CD4-positive, CD25-positive, alpha-beta regulatory T cell (primary cell): ENCODE measurements at places on chromosomes 13 and 19. TPM values are rescaled to one million over a fixed set of nuclear protein-coding genes. Genes with fewer than 3 reads are reported as not detected.

GRCh38 chr13:27782151-27782550 is 10.1 kb upstream of the GSX1 start:
- H3K4me1 ChIP-seq, result no peaks in the 10 kb centered on the region
- no peak overlapping the region for H3K27ac ChIP-seq
- H3K36me3 ChIP-seq, result no peaks in the 10 kb centered on the region
- H3K4me3 ChIP-seq, result no peak overlapping the region

DNA sequence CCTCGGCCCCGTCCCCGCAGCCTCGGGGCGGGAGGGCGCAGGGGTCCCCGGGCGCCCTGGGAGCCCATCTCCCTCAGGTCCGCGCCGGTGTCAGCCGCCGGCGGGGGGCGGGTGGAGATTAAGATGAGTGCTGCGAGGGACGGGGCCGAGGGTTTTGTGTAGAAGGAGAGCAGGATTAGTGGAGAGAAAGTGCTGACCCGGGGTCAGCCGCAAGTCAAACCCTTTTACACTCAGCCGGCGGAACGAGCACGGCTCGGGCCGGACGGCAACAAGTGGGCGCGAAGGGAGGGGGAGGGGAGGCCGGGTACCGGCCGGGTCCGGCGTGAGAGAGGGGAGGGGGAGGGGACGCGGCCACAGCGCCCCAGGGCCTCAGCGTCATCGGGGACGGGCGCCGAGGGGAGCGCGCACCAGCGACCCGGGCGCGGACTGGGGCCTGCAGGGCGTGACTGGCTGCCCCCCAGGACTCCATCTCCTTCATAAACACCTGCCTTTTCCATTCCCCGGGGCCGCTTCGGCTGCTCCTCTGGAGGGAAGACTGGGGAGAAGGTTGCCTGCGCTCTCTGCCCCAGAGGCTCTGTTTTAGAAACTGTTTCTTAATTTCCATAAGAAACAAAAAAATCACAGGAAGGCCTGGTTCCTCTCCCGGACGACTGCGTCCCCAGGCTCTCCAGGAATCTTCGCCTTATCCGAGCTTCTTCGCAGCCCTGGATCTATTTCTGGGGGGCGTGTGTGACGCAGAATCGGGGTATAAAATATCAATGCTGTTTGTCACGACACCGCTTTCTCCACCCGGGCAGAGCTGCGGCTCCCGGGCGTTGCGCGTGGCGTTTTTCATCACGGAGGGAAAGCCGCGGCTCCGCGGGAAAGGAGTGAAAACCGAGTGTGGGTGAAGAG is 6.5 kb downstream of the SOX1 start:
- H3K27me3 ChIP-seq, result peaks cover 45% of the 10 kb centered on the region
- no peaks in the 10 kb centered on the region for H3K4me1 ChIP-seq
- H3K36me3 ChIP-seq, result no peaks in the 10 kb centered on the region

- H3K36me3 ChIP-seq, result no peaks in the 10 kb centered on the region
- H3K27ac ChIP-seq, result peak overlapping the region; percentile 17
- DNase-seq, result peak; percentile 7
Measured at GRCh38 chr19:6891761-6892385, 4.5 kb downstream of the ADGRE1 start.

DNA sequence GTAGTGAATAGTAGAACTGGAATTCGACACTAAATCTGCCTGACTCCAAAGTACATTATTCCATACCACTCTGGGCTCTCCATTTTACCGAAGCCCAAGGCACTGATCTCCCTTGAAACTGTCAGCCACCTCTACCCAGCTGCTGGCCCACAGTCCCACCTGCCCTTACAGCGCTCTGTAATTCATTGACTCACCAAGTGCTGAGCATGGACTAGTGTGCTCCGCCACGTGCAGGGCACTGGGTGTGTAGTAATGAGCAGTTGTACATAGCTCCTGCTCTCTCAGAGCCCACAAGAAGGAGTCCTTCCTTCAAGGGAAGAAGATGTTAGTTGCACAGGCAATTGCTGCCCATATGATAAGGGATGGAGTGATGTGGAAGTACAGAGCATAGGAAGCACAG is 76.6 kb upstream of the SIAH3 start:
- peaks cover 3% of the 10 kb centered on the region for H3K27me3 ChIP-seq
- no peak for DNase-seq
- no peak overlapping the region for H3K27ac ChIP-seq
- H3K36me3 ChIP-seq, result no peaks in the 10 kb centered on the region
- H3K4me1 ChIP-seq, result no peaks in the 10 kb centered on the region

DNA sequence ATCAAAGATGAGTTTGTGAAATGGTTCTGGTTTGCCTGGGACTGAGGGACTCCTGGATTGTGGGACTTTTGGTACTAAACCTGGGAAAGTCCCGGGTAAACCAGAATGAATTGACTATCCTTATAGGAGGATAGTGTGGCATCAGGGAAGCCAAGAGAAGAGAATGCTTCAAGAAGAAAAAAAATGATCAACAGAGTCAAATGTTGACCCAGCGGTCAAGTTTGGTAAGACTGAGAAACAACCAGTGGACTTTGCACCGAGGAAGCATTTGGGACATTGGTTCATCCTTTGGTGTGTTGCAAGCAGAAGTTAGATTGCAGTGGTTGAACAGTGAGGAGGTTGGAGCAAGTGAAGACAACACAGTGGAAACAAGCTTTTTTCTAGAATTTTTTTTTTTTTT is 33.5 kb downstream of the CLEC17A start:
- no peak overlapping the region for H3K27ac ChIP-seq
- no peaks in the 10 kb centered on the region for H3K4me1 ChIP-seq
- no peak overlapping the region for H3K4me3 ChIP-seq
- no peak for DNase-seq
- H3K36me3 ChIP-seq, result no peaks in the 10 kb centered on the region

DNA sequence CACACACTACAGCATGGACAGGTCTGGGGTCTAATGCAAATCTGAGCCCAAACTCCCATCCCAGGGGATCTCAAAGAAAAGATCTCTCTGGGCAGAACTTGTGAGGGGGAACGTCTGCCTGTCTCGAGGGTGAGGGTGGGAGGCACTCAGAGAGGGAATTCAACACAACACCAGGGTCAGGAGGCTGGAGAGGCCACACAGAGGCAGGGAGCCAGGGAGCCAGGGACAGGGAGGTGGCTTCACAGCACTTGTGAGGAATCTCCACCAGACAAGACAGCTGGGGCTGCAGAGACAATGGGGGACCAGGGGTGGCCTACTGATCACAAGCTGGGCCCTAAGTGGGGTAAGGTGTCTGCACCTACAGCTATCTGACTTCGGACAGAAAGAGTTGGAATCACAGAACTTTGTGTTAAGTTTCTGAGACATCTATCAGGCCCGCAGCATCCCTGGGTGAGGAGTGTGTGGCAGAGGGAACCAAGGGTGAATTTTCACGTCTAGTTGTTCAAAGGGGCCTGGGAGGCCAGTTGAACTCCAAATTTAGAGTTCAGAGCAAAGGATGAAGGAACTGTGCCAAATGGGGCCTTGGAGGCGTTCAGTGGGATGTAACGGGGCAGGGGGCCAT is 12.7 kb upstream of the AKAP8L start:
- no peaks in the 10 kb centered on the region for H3K27me3 ChIP-seq
- DNase-seq, result no peak
- H3K4me3 ChIP-seq, result peak overlapping the region; percentile 62
- peaks cover 30% of the 10 kb centered on the region for H3K4me1 ChIP-seq
- peaks cover 8% of the 10 kb centered on the region for H3K36me3 ChIP-seq

- H3K27ac ChIP-seq, result no peak overlapping the region
- no peak overlapping the region for H3K4me3 ChIP-seq
- no peaks in the 10 kb centered on the region for H3K4me1 ChIP-seq
- no peak for DNase-seq
Measured at GRCh38 chr13:52830946-52831345, 17.5 kb downstream of the PCDH8 start.

GRCh38 chr19:53945441-53945840 is 17.3 kb upstream of the CACNG8 start:
- H3K27ac ChIP-seq, result no peak overlapping the region
- no peaks in the 10 kb centered on the region for H3K36me3 ChIP-seq
- no peak for DNase-seq
- H3K27me3 ChIP-seq, result no peaks in the 10 kb centered on the region
- no peaks in the 10 kb centered on the region for H3K4me1 ChIP-seq
- no peak overlapping the region for H3K4me3 ChIP-seq

- H3K4me3 ChIP-seq, result no peak overlapping the region
- no peaks in the 10 kb centered on the region for H3K36me3 ChIP-seq
- no peak for DNase-seq
- no peak overlapping the region for H3K27ac ChIP-seq
- H3K27me3 ChIP-seq, result peaks cover under 1% of the 10 kb centered on the region
Measured at GRCh38 chr13:94143624-94144350, 335.7 kb downstream of the DCT start.

DNA sequence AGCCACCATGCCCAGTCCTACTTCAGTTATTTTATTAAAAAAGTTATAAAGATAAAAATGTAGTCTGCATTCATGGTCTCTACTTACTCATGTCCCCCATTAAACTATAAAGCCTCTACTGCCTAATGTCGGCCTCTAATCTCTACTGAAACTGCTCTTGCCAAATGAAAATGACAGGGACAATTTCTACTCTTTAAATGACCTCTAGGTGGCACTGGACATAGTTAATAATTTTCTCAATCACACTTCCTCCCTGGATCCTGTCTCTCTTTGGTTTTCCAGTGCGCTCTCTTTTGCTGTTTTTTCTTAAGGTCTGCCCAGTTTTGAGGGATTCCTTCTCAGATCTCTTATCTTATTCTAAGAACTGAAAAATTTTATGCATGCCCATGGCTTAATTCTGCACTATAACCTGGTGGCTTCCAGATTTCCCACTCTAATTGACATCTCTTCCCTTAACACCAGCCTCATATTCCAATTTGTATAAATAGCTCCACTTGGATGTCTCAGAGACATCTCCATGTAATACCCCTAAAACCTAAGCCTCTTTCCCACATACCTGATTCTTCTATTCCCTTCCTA is 54.3 kb downstream of the MTMR6 start:
- H3K27ac ChIP-seq, result no peak overlapping the region
- no peak overlapping the region for H3K4me3 ChIP-seq
- no peaks in the 10 kb centered on the region for H3K36me3 ChIP-seq
- H3K4me1 ChIP-seq, result no peaks in the 10 kb centered on the region

GRCh38 chr13:65292488-65292901 is 1937.6 kb downstream of the PCDH9 start:
- H3K27me3 ChIP-seq, result no peaks in the 10 kb centered on the region
- H3K36me3 ChIP-seq, result no peaks in the 10 kb centered on the region
- H3K4me3 ChIP-seq, result no peak overlapping the region

GRCh38 chr19:44430956-44431355 is 17.3 kb downstream of the ZNF229 start:
- H3K4me3 ChIP-seq, result no peak overlapping the region
- no peaks in the 10 kb centered on the region for H3K27me3 ChIP-seq
- H3K4me1 ChIP-seq, result no peaks in the 10 kb centered on the region
- no peaks in the 10 kb centered on the region for H3K36me3 ChIP-seq
- no peak for DNase-seq

GRCh38 chr19:40530091-40530901 is 46.4 kb upstream of the SHKBP1 start:
- no peak for DNase-seq
- H3K4me3 ChIP-seq, result no peak overlapping the region
- no peak overlapping the region for H3K27ac ChIP-seq
- H3K36me3 ChIP-seq, result no peaks in the 10 kb centered on the region
- peaks cover 9% of the 10 kb centered on the region for H3K27me3 ChIP-seq

DNA sequence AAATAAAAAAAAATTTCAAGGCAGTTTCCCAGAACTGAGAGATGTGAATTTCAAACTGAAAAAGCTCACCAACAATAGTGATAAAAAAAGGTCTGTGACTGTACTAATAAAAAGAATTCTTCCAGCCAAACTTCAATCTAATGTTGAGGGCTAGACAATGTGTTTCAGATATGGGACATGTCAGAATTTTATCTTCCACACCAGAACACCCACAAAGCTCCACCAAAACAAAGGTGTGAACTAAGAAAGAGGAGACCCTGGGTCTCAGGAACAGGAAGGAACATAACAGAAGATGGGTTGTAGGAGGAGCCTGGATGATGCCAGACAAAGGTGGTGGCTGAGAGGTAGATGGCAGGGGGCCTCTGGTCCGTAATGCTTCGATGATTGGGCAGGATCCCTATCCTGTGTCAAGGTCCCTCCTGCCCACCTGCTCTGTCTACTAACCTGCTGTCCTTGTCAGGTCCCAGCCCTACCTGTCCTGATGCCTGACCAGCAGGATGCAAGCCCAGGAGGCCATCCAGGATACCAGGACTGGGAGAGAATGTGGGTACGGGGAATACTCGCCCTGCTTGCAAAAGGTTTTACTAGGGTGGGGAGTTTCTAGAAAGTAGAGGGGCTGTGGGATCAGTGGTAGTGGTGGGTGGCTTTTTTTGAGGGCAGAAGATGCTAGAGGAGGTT is 4.5 kb downstream of the MZF1 start:
- peaks cover 13% of the 10 kb centered on the region for H3K4me1 ChIP-seq
- no peaks in the 10 kb centered on the region for H3K27me3 ChIP-seq
- H3K36me3 ChIP-seq, result no peaks in the 10 kb centered on the region
- DNase-seq, result no peak

- H3K27me3 ChIP-seq, result no peaks in the 10 kb centered on the region
- H3K36me3 ChIP-seq, result no peaks in the 10 kb centered on the region
- no peak overlapping the region for H3K27ac ChIP-seq
- no peak overlapping the region for H3K4me3 ChIP-seq
- DNase-seq, result no peak
Measured at GRCh38 chr19:3263866-3264265, 39.4 kb downstream of the CELF5 start.

DNA sequence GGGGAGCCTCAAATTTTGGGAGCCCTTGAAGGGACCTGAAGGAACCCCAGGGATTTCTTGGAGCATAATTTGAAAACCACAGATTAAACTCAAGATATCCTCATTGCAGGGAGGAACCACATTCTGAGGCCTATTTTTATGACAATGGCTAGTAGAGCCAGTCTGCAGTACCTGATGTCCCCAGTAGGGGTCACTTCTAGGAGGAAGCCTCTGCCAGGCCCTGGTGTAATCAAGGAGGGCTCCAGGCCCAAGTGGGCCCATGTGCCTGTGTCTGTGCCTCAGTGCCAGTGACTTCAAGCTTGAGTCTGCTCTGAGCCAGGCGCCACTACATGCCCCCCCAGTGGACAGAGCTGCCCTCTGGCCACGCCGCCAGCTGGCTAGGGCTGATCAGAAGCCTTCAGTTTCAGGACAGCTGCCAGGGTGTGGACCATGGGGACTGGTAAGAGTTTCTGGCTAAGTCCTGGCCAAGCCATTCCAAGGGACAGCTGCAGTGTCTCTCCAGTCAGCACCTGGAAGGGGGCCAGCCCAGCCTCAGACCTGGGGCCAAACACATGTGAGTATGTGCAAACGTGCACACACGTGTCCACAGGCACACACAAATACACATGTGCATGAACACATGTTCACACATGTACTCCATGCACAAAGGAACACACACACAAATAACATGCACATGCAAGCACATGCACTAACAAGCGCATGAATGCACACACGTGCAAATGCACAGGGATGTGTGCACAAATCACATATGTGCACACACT is 20.5 kb upstream of the SLC7A10 start:
- no peaks in the 10 kb centered on the region for H3K27me3 ChIP-seq
- H3K27ac ChIP-seq, result no peak overlapping the region
- no peak overlapping the region for H3K4me3 ChIP-seq
- no peaks in the 10 kb centered on the region for H3K36me3 ChIP-seq
- H3K4me1 ChIP-seq, result peaks cover 7% of the 10 kb centered on the region

GRCh38 chr19:11483366-11484111 is 2.7 kb upstream of the ELAVL3 start:
- H3K4me1 ChIP-seq, result peaks cover 40% of the 10 kb centered on the region
- DNase-seq, result no peak
- no peaks in the 10 kb centered on the region for H3K36me3 ChIP-seq
- H3K27ac ChIP-seq, result no peak overlapping the region
- H3K4me3 ChIP-seq, result no peak overlapping the region

The PCSK4 gene
- total RNA-seq, result 1.3 TPM

The ZNF667 gene
- 0.91 TPM for total RNA-seq

The IRGC gene
- total RNA-seq, result not detected

The SOX21 gene
- not detected for total RNA-seq

The ZNF493 gene
- 25.3 TPM for total RNA-seq

The CLDND2 gene
- total RNA-seq, result not detected

The ATP4A gene
- total RNA-seq, result not detected

The PNMA8B gene
- total RNA-seq, result not detected

The FFAR2 gene
- not detected for total RNA-seq
